ENCODE measurements at places on chromosomes 2 and 18.

DNA sequence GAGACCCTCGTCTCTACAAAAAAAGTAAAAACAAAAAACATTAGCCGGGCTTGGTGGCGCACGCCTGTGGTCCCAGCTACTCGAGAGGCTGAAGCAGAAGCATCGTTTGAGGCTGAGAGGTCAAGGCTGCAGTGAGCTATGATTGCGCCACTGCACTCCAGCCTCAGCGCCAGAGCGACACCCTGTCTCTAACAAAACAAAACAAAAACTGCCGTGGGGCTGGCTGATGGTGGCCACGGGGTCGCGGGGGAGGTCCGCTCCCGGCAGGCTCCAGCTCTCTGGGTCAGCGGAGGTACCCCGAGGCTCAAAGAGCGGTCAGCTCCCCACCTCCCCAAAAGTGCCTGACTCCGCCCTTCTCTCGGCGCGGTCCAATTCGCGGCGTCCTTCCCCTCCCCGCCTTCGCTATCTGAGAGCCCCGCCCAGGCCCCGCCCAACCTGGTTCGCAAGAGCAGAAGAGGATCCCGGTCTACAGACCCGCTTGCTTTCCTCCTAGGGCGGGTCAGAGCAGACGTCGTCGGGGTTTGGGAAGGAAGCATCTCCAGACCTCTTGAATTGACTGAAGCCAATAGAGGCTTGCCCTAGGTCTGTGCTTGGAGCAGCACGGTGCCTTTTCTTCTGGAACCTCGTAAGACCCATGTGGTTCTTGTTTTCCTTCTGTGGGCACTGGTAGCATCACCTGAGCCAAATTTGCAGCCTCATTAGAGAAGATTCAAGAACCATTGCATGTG, 7.8 kb downstream of the RAX start:
- no peaks in the 10 kb centered on the region for H3K36me3 ChIP-seq
- DNase-seq = no peak
- H3K27ac ChIP-seq = no peak overlapping the region
- H3K4me3 ChIP-seq = no peak overlapping the region
- no peaks in the 10 kb centered on the region for H3K27me3 ChIP-seq

DNA sequence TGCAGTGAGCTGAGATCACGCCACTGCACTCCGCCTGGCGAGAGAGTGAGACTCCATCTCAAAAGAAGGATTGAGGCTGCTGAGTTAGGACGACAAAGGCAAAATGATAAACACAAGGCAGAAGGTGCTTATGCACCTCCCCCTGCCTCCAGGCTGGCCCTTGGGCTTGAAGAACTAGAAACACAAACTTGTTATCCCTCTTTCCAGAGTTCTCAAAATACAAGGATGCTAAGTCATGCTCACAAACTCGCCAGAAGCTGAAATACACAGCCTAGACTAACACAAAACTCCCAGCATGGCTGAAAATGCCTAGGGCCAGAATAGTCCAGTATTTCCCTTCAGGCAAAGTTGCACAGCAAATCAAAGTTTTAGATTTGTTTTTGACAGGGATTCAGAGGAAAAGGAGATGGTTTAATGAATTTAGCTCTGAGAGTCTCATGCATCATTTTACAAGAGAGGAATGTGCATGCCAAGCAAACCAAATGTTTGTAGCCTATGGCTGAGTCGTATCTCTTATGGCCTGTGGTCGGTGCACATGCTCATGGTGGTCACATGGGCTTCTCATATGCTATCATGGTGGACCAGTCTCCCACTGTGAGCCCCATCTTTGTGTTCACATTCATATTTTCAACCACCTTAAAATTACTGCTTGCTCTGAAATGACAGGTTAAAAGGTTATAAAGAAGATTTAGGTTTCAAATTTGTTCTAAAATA, 16.2 kb upstream of the MREG start:
- no peak for DNase-seq
- H3K27ac ChIP-seq = no peak overlapping the region
- no peaks in the 10 kb centered on the region for H3K36me3 ChIP-seq
- H3K27me3 ChIP-seq = no peaks in the 10 kb centered on the region

GRCh38 chr2:145055651-145056050, 535.7 kb upstream of the ZEB2 start:
- no peak for DNase-seq
- no peaks in the 10 kb centered on the region for H3K36me3 ChIP-seq

- H3K36me3 ChIP-seq = no peaks in the 10 kb centered on the region
- peaks cover 29% of the 10 kb centered on the region for H3K4me1 ChIP-seq
- H3K27me3 ChIP-seq = no peaks in the 10 kb centered on the region
Observed at GRCh38 chr2:190277234-190278112, 42.2 kb downstream of the HIBCH start.

Data from body of pancreas (tissue), 4 donors.